ENCODE measurements at places on chromosomes 5 and 9.
A peak's percentile ranks its signal among the peaks of the same experiment; 100 is the strongest.

GRCh38 chr9:124860582-124861341 lies 995 bp downstream of the RPL35 start:
- DNase-seq = no peak

GRCh38 chr5:93078082-93079038 lies 502.7 kb downstream of the NR2F1-AS1 start:
- no peak for DNase-seq

GRCh38 chr9:24073007-24073592 lies 247.1 kb upstream of the ELAVL2 start:
- DNase-seq = no peak

DNA sequence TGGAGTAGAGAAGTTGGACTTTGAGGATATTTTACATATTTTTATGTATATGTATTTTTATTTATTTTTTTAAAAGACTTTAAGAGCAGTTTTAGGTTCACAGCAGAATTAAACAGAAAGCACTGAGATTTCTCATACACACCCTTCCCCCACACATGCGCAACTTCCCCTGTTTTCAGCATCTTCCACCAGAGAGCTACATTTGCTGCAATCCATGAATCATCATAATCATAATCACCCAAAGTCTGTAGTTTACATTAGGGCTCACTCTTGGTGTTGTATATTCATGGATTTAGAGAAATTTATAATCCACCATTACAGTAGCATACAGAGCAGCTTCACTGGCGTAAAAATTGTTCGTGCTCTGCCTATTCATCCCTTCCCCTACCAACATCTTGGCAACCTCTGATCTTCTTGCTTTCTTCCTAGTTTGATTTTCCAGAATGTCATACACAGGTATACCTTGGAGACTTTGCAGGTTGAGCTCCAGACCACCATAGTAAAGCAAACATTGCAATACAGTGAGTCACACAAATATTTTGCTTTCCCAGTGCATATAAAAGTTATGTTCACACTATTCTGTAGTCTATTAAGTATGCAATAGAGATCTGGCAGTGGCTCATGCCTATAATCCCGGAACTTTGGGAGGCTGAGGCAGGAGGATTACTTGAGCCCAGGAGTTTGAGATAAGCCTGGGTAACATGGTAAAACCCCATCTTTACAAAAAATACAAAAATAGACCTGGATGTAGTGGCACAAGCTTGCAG lies 9.6 kb upstream of the CCDC171 start:
- no peak for DNase-seq

DNA sequence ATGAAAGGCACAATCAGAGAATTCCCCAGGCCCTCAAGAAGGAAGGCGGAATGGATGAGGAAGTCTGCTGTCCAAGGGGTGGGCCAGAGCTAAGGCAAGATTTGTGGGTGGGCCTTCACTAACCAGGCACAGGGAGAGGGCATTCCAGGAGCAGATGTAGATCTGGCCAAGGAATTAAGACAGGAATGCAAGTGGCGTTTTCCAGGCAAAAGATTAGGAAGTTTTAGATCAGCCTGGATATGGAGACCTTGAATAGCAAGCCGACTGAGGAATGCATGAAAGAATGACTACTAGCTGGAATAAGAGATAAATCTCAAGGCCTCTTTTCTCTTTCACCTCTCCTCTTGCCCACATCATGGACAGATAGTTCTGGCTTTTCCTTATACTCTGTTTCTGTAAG lies 68.5 kb downstream of the GHR start:
- no peak for DNase-seq

- DNase-seq = peak; percentile 11
Measured at GRCh38 chr5:135569755-135570452, 8.9 kb downstream of the CXCL14 start.

GRCh38 chr9:91258451-91258850 lies 103.3 kb downstream of the AUH start:
- no peak for DNase-seq

- DNase-seq = no peak
Measured at GRCh38 chr5:128536254-128537220, 1.5 kb downstream of the FBN2 start.

- no peak for DNase-seq
Measured at GRCh38 chr5:126658561-126658960, 57.8 kb downstream of the PHAX start.

GRCh38 chr9:116151966-116152381 lies 1.6 kb upstream of the PAPPA start:
- DNase-seq = no peak

- no peak for DNase-seq
Measured at GRCh38 chr5:62260513-62260912, 45.5 kb upstream of the KIF2A start.

GRCh38 chr5:141994511-141995136 lies 18.2 kb downstream of the GNPDA1 start:
- DNase-seq = no peak

- DNase-seq = no peak
Measured at GRCh38 chr5:135609981-135610380, 31.2 kb upstream of the CXCL14 start.

- DNase-seq = no peak
Measured at GRCh38 chr5:136033848-136034247, 5.1 kb downstream of the TGFBI start.

DNA sequence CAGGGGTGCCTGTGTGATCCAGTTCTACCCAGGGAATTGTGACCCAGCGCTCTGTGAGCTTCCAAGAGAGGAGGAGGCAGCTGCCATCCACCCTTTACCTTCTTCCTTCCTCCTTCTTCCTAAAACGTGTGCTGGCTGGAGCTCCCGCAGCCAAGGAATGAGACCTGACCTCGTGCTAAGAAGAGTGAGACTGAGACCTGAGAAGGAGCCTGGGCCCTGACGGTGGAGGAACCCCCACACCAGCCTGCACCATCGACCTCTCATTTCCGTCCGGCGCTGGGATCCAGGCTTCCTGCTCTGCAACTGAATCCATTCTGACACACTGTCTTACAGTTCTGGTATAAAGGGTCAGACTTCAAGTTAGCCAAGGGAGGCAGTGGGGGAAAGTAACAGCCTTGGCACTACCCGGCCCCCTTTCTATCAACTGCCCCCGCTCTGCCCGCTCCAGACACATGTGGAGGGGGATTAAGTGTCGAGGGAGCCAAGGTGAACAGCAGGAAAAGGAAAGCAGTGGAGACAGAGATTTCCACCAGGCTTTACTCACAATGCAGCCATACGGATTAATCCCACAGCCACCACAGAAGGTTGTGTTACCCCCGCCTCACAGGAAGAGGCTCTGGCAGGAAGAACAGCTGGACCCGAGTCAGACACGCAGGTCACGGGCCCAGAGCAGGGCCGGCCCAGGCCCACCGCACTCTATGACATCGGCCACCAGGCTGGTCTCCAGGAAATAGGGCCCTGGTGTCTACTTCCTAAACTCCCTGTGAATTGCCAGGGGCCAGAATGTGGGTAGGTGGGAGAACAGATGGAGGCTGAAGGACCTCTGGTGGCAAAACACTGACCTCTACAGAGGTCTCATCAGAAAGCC lies 15.8 kb downstream of the MGAT1 start:
- DNase-seq = no peak

DNA sequence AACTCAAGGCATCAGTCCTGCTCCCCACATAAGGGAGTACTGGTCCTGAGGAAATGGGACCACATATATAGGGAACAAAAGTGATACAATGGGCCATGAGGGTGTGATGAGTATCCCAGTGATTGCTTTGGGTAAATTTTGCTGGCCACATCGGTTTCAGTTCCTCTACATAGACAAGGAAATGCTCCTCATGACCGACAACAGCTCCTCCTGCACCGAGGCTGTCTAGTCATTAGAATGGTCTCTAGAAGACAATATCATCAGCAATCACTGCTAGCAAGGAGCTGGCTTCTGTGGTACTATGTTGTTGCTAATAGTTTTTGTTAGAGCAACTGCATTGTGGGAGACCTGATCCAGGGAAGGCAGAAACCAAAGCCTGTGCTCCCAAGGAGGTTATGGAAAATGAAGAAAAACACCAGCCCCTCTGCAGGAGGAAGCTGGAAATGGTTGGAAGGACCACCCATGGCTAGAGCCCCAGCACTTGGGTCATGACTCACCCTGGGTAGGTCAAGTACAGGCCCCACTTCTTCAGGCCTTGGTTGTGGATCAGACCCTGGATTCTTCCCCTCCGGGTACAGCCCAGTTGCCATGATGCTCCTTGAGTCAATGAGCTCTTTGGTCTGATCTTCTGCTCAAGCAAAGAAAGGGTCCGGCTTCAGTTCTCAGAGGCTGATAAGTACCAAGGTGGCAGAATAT lies 3.4 kb upstream of the CTSL start:
- DNase-seq = no peak
